NK-92 treated with Interleukin-12 subunit alpha and Interleukin-12 subunit beta, amount 100 ng/mL, for 24 hours (cell line): ENCODE measurements at places on chromosomes 3 and 15.

GRCh38 chr3:165696496-165696895 lies 140.7 kb downstream of the BCHE start:
- DNase-seq: no peak

DNA sequence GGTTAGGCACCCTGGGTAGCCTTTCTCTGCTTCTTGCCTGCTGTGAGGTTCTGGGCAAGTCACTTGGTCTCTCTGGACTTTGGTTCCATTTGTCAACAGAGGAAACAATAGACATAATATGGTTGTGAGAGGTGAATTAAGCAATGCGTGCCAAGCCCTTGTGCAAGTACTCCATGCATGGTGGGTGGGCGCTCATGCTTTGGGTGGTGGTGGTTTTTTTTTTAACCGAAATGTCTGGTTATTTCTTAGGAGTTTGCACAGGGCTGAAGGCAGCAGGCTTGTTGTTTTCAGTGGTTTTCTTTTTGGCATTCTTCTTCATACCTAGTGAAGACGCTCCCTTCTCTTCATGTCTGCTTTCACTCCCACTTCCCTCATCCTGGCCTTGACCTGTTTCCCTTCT lies 84.2 kb upstream of the LRTM1 start:
- DNase-seq: no peak

DNA sequence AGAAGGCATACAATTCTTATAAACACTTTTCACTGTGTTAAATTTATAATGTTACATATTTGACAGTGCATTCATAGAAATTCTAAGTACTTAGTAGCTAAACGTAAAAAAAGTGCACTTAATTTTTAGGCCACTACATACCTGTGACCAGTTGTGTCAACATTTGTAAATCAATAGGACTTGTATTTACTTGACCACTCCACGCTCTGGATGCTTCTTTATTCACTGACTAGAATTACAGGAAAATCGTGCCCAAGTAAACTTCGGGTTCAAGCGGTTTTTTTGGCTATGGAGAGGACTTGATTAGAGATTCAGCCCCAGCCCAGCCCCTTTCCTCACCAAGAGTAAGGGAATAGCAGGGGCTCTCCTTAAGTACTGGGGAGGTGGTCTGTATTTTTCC lies 21.8 kb downstream of the WDR53 start:
- no peak for DNase-seq

GRCh38 chr15:67999320-68000100 lies 54.6 kb upstream of the PIAS1 start:
- DNase-seq: no peak

DNA sequence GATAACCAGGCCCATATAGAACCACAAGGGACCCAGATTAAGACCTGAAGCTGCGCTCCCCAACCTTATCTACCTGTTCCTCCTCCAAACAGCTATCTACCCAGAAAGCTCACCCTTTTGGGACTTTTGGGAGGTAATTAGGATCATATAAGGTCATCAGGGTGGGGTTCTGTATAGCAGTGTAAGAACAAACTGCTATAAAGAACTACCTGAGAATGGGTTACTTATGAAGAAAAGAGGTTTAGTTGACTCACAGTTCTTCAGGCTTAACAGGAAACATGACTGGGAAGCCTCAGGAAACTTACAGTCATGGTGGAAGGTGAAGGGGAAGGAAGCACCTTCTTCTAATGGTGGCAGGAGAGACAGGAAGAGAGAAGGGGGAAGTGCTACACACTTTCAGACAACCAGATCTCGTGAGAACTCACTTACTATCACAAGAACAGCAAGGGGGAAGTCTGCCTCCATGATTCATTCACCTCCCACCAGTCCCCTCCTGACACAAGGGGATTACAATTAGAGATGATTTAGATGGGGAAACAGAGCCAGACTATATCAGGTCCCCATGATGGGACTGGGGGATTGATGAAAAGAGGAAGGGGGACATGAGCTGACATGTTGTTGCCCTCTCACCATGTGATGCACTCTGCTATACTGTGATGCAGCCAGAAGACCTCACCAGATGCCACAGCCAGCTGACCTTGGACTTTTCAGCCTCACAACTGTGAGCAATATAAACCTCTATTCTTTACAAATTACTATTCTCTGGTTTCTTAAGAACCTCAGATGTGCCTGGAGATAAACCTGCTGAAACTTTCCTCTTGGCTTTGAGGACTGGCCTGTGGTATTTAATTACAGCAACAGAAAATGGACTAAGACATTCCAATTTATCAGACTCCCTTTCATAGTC lies 15.3 kb upstream of the FMN1 start:
- no peak for DNase-seq
